ENCODE measurements at places on chromosomes 3 and 15.

DNA sequence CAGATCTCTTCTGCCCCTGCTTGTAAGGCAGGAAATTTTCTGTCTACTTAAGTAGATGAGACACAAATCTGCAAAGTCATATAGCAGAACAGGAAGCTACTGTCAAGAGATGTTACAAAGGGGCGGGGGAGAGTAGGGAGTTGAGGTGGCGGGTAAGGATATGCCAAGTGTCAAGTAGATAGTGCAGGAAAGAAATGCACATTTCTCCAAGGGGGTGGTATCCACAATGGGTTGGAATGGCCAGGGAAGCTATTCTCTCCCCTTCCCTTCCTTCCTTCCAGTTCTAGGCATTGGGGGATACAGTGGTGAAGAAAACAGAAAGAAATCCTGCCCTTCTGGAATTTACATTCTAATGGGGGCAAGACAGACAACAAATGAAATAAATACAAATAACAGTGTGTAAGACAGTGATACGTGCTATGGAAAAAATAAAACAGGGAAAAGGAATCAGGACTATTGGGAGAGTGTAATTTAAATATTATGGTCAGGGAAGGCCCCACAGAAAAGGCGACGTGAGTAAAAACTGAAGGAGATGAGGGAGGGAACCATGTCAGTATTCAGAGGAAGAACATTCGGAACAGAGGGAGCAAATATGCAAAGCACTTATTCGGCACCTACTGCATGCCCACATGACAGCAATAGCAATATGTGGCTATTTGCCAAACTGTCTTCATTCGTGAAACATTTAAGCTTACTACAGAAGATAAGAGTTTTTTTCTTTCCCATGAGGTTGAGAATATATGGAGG lies 42.8 kb upstream of the RNU6-1 start:
- DNase-seq = no peak

- DNase-seq = no peak
Measured at GRCh38 chr3:185927501-185928200, 10.2 kb downstream of the TRA2B start.

DNA sequence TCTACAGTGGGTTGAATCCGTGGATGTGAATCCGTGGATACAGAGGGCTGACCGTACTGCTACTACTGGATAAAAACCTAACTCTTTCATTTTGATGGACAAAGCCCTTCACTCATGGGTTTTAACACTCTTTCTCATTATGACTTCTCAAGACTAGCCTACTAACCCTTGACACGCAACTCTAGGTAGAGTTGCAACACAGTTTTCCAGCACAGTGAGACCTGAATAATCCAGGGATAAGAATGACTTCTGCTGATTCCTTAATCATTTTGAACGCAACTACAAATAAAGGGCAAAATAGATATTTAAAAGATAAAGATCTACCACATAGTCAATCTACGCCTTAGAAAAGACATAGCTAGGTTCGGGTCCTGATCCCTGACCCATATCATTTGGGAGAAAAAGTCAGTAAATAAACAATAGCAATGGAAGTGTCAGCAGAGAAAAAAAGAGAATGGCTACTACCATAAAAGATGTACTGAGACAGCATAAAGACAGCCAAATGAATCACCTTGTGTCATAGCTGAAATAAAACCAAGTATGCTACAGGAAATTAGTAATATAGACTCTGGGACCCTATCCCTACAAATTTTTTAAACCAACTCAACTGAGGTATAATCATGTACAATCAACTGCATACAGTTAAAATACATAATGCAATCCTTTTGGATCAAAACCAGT lies 87.6 kb downstream of the DPH6 start:
- DNase-seq = no peak

GRCh38 chr15:28049581-28049980 lies 49.5 kb downstream of the OCA2 start:
- DNase-seq = no peak

- DNase-seq = no peak
Measured at GRCh38 chr15:61629269-61629668, 400.2 kb upstream of the RORA start.

- DNase-seq = no peak
Measured at GRCh38 chr3:71517271-71517791, 66.2 kb downstream of the FOXP1 start.

All from upper lobe of right lung (tissue), 1 donor.